CD4-positive, alpha-beta T cell treated with Interleukin-15 for 1 hour (primary cell): ENCODE measurements at places on chromosomes 6 and 20.
A peak's percentile ranks its signal among the peaks of the same experiment; 100 is the strongest.

DNA sequence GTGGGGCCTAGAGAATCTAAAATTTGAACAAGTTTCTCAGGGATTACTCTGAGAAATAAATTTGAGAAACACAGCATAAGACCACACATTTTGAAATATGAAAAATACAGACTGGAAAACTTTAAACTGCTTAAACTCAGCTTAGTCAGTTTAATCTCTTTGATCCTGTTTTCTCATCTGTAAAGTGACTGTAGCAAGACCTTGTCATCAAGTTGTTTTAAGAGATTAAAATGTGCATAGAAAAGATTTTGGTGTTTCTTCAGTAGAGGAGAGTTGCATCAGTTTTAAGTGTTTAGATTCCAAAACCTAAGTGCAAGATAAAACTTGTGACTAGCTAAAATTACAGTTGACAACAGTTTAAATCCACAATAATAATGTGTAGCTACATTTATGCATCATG, 8.1 kb upstream of the BCKDHB start:
- DNase-seq: no peak

GRCh38 chr6:144952456-144953240, 667.5 kb downstream of the UTRN start:
- no peak for DNase-seq

GRCh38 chr6:1535295-1535694, 74.4 kb upstream of the FOXC1 start:
- peak; percentile 26 for DNase-seq

GRCh38 chr6:55064711-55065420, 109.4 kb upstream of the HCRTR2 start:
- DNase-seq: no peak

GRCh38 chr20:36572701-36573102, 695 bp upstream of the TGIF2 start:
- DNase-seq: peak; percentile 76
